ENCODE measurements at places on chromosomes 13 and 19.

DNA sequence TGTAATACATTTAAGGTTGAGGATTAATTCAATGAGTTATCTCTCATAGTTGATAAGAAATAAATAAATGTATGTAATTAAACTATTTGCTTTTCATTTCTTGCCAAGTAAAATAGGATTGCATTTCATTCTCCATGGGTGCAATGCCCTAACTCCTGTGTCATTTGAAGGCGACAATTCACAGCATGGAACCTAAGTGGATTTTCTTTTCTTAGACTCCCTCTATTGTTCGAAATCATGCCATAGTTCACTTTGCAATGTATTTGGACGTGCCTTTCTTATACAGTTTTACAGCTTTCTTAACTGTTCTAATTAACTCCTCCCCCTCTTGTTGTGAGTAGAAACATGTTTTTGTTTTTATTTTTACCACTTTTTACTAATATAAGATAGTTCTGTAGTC lies 263.0 kb downstream of the B3GLCT start:
- no peak for DNase-seq

- DNase-seq, result peak; percentile 90
Observed at GRCh38 chr19:38949580-38950367, 19.0 kb downstream of the MRPS12 start.

DNA sequence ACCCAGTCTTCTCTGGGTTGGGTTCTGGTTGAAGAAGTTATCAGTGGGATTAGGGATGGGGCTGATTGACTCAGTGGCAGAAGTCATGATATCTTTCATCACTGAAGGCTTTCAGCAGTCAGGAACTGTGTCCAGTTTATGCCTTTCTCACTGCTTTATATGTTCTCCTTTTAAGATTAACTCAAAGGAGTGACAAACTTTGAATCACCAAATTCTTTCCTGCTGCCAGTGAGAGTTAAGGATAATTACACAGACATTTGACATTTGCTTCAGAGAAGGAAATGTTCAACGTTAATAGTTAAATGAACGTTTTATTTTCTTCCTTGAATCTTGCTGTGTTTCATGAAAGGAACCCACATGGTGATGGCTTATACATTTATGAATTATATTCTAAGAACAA lies 41.0 kb upstream of the CNMD start:
- no peak for DNase-seq

DNA sequence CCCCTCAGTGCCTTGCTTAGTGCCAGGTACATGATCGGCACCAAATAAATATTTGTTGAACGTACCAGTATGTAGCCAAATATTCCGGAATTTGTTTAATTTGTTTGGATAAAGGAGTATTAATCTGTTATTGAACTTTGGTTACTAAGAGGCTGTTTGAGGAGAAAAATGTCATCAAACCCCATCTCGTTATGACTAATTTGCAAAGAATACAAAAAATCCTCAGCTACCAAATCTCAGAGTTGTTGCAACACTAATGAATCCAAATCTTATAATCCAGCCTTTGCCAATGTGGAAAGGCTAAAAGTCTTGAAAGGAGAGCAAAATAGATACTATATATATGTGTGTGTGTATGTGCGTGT lies 79.5 kb downstream of the KLF5 start:
- DNase-seq, result no peak

- no peak for DNase-seq
Observed at GRCh38 chr19:7969555-7969939, 26.1 kb upstream of the TIMM44 start.

GRCh38 chr19:13997631-13997962 lies 8.5 kb downstream of the RFX1 start:
- no peak for DNase-seq

- DNase-seq, result no peak
Observed at GRCh38 chr13:28299916-28300315, 161.6 kb downstream of the PAN3 start.

- DNase-seq, result no peak
Observed at GRCh38 chr19:32203161-32203560, 142.2 kb upstream of the ZNF507 start.

GRCh38 chr19:7489609-7490044 lies 792 bp upstream of the PEX11G start:
- DNase-seq, result no peak

DNA sequence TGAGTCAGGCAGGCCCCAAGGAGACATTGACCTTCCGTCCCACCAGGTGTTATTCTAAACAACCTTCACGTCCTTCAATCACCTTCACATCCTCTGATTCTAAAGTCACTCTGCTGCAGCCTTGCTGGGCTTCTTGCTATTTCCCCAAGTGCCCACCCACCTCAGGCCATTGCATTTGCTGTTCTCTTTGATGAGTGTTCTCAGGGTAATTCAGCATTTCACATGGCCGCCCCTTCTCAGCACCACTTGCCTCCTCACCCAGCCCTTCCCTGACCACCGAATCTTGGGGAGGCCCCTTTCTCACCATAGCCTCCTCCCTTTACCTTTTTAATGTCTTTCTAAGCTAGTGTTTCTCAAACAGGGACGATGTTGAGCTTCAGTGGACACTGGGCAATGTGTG lies 4.6 kb downstream of the ZNF805 start:
- no peak for DNase-seq

DNA sequence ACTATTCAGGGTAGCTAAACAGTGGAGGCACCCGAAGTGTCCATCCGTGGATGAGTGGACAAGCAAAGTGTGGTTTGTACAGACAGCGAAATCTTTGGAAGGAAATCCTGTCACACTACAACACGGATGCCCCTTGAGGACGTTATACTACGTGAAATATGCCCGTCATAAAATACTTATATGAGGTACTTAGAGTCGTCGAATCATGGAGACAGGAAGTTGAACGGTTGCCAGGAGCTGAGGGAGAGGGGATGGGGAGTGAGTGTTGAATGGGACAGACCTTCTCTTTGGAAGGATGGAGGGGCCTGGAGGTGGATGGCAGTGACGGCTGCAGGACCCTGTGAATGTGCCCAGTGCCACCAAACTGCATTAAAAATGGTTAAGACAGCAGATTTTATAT lies 11.6 kb downstream of the ATP4B start:
- no peak for DNase-seq

DNA sequence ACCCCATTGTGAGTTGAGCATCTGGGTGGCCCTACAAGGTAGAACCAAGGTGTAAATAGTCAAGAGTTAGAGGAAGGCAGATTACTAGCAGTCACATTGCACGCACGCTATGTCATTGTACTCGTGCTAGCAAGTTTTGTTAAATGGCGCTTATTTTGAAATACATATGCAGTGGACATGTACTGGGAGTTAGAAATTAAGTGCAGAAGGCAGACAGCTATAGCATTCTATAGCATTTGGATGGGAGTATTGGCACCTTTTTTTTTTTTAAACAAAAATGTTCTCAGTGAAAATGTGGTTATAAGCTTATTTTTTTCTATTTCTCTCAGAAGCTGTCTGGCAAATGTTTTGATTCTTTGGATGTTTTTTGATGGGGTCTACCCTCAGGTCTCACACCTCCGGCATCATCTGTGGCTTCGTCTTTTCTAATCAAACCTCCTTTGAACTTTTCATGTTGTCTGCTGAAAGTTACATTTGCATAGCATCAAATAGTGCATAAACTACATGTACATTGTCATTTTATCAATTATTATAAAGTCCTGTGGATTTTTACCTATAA lies 68.1 kb downstream of the ARHGEF7 start:
- no peak for DNase-seq

GRCh38 chr19:47497821-47498520 lies 14.0 kb upstream of the KPTN start:
- no peak for DNase-seq

All from common myeloid progenitor, CD34-positive (primary cell).